Smooth muscle cell of the coronary artery (primary cell): ENCODE measurements at places on chromosomes 4 and X. TPM values are rescaled to one million over a fixed set of nuclear protein-coding genes. Genes with fewer than 3 reads are reported as not detected.

Gene LRAT
- total RNA-seq, result not detected in 2 replicates

Gene GUCY1B1
- total RNA-seq, result 0.38 and 5.1 TPM in 2 replicates

Gene BGN
- 10.5 and 118 TPM in 2 replicates for total RNA-seq

Gene TASL
- not detected in 2 replicates for total RNA-seq

Gene GPR143
- total RNA-seq, result not detected in 2 replicates

Gene BCORL1
- 0.94 and 1.7 TPM in 2 replicates for total RNA-seq

Gene VCX
- not detected in 2 replicates for total RNA-seq

Gene MTNR1A
- not detected in 2 replicates for total RNA-seq
